ENCODE measurements at places on chromosomes 3 and 15. TPM values are rescaled to one million over a fixed set of nuclear protein-coding genes. Genes with fewer than 3 reads are reported as not detected.

DNA sequence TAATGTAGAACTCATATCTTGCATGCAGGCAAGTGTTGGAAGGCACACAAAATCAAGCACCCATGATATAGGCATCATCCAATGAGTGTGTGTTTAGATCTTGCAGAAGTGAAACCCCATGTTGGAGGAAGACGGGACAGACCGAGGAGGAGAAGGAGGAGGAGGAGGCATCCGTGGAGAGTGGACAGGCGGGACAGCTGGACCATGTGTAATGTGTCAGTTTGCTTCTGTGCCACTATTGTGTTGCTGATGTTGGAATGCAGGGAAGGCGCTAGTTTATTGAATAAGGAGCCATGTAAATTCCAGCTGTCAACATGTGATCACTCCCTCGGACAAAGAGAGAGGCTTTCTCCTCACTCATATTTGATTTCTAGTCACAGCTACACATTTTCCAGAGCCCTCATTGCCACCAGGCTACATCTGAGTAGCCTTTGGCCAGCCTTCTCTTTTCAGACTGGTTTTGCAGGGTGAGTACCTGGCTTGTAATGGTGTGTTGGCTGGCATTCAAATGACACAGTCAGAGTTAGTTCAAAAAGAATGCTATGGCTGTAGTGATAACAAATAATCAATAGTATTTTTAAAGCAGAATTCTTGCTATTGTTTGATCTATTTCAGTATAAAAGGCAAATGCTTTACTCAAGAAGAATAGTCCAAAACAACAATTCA lies 1037.6 kb upstream of the NR2F2 start:
- no peak for DNase-seq

- DNase-seq, result peak; percentile 12
Measured at GRCh38 chr3:57910990-57911389, 97.2 kb upstream of the FLNB start.

CILP gene
- not detected for total RNA-seq

WDR5B gene
- total RNA-seq, result 5.1 TPM

DNA sequence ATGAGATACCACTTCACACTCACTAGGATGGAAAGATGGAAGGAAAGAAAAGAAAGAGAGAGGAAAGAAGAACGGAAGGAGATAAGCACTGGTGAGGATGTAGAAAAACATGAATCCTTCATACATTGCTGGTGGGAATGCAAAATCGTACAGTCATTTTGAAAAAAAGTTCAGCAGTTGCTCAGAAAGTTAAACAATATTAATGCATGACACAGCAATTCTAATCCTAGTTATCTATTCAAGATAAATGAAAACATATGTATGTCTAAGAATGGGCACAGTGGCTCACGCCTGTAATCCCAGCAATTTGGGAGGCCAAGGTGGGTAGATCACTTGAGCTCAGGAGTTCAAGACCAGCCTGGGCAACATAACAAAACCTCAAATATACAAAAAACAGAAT lies 59.1 kb downstream of the SENP7 start:
- DNase-seq, result peak; percentile 4

IQCF5 gene
- not detected for total RNA-seq

NRROS gene
- total RNA-seq, result 0.09 TPM

GRCh38 chr3:67437789-67438188 lies 216.6 kb downstream of the SUCLG2 start:
- DNase-seq, result no peak
